Fibroblast of pulmonary artery (primary cell): ENCODE measurements at places on chromosomes 1 and 21.

- DNase-seq: no peak
Measured at GRCh38 chr21:32587120-32587519, 1.8 kb upstream of the TCP10L start.

DNA sequence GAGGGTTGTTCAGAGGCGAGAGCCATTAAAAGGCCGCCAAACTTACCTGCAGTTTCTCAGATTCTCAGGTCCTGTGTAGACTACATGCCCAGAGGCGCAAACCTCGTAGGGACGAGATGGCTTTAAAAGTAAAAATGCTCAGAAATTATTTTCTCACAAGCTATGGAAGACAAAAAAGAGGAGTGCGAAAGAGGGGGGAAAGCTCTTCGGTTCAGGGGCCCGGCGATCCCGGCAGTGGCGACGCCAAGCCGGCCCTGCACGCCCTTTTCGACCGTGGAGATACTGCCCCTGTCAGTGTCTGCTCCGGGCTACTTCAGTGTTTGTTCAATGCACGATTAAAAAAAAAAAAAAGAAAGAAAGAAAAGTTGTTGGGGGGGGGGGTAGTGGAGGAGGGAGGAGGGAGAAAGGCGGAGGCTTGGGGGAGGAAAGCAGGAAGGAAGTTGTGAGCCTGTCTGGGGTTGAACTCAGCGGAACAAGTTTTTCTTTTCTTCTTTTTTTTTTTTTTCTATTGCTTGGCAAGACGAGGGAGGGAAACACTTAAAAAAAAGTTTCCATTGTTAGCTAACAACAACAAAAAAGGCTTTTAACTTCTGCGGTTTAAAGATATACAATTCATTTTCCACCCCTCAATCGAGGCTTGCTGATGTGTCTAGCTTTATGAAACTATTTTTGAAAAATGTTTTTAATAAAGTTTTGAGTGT lies at the start of gene ITPKB:
Gene ITPKB, minus strand, starts transcription at position 288 of the 701 bp plus-strand sequence. CDS start 1,824 bp downstream, outside the sequence.
- peak; percentile 94 for DNase-seq

- no peak for DNase-seq
Measured at GRCh38 chr21:39825250-39825649, 42.0 kb upstream of the PCP4 start.

DNA sequence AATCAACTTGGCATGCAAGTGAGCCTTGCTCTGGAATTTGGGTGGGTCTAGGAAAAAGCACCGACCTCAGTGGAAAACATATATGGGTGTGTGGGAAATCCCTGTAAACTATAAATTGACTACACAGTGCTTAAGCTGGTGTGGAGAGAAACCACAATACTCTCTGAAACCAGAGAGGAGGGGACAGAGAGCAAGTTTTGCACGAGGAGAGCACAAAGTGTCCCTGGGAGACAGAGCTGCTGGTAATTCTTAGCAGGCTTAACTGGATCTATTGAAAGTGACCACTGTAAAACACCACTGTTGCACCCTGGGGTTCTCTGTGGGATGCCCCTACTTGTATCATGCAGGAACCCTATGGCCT lies 12.8 kb downstream of the KCNJ15 start:
- DNase-seq: no peak

GRCh38 chr1:16120940-16121410 lies 34.9 kb downstream of the EPHA2 start:
- DNase-seq: no peak

DNA sequence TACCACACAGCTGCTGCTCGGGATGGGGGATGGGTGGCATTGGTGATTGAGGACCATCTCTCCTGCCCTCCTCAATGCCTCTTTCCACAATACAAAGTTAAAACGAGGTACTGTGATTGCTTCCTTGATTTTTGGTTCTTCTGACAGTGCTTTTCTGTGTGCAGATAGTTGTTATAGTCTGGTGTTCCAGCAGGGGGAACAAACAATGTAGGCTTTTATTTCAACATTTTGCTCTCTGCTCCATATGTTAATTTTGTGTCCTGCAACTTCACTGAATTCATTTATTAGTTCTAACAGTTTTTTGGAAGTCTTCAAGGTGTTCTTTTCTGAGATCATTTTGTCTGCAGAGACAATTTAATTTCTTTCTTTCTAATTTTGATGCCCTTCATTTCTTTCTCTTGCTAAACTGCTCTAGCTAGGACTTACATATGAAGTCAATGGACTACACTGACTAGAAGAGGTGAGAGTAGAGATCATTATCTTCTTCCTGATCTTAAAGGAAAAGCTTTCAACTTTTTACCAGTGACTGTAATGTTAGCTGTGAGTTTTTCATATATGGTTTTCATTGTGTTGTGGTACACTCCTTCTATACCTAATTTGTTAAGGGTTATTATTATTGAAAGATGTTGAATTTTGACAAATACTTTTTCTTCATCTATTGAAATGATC lies 45.4 kb downstream of the TNFSF18 start:
- DNase-seq: peak; percentile 20

- DNase-seq: no peak
Measured at GRCh38 chr1:162059721-162060120, 9.8 kb upstream of the NOS1AP start.

- peak; percentile 33 for DNase-seq
Measured at GRCh38 chr1:90394247-90394646, 322.9 kb downstream of the BARHL2 start.

- no peak for DNase-seq
Measured at GRCh38 chr1:162070094-162070748, 730 bp downstream of the NOS1AP start.

- DNase-seq: peak; percentile 65
Measured at GRCh38 chr1:95223110-95223509, 10.9 kb upstream of the RWDD3 start.

- peak; percentile 41 for DNase-seq
Measured at GRCh38 chr1:211944733-211945500, 90.4 kb downstream of the INTS7 start.

GRCh38 chr1:82972841-82973553 lies 1025.9 kb downstream of the TTLL7 start:
- DNase-seq: no peak
